ENCODE measurements at places on chromosomes 5 and 9. TPM values are rescaled to one million over a fixed set of nuclear protein-coding genes. Genes with fewer than 3 reads are reported as not detected.

Gene PCAT7
- not detected for total RNA-seq

Gene MAST4
- total RNA-seq = 7.1 TPM

Gene GABRA1
- not detected for total RNA-seq

Gene ARHGEF28
- total RNA-seq = not detected

Gene MAP1B
- not detected for total RNA-seq

Gene LCN9
- not detected for total RNA-seq

Gene INSL4
- total RNA-seq = not detected

Gene FAM151B
- not detected for total RNA-seq

Gene GPR151
- not detected for total RNA-seq

Gene IFNA13
- total RNA-seq = not detected

Gene SLC36A3
- total RNA-seq = not detected

Gene RLN2
- total RNA-seq = 2.2 TPM

DNA sequence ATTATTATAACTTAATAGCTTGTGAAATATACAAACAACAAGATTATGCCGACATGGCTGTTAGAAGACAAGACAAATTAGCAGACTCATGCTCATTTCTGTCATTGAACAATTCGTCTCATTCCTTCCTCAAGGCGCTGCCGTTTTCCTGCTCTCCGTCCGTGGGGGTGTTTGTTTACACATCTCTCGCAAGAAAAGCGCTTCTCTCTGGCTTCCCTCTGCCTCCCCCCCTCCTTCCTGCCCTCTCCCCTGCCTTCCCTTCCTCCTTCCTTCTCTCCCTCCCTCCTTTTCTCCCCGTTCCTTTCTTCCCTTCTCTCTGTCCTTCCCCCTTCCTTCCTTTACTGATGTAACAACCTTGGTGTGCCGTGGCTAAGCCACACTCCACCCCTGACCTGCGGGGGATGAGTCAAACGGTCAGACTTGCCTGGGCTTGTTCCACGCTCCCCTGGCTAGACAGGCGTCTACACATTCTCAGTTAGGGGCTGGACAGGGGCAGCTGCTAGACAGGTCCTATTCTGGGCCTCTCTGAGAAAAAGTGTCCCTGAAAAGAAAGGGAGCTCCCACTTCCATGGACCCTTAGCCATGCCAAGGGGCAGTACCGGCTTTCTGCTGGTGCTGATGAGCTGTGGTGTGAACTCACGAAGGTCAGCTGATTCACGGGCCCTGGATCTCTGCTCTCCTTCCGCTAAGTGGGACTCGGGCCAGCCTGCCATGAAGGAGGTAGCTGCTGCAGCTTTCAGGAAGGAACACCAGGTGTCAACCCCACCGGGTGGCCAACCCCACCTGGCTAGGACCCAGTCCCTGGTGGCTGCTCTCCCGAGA, 32.0 kb upstream of the SPTLC1 start:
- no peak for DNase-seq

GRCh38 chr9:4382722-4383317, 83.0 kb upstream of the GLIS3 start:
- DNase-seq = no peak

DNA sequence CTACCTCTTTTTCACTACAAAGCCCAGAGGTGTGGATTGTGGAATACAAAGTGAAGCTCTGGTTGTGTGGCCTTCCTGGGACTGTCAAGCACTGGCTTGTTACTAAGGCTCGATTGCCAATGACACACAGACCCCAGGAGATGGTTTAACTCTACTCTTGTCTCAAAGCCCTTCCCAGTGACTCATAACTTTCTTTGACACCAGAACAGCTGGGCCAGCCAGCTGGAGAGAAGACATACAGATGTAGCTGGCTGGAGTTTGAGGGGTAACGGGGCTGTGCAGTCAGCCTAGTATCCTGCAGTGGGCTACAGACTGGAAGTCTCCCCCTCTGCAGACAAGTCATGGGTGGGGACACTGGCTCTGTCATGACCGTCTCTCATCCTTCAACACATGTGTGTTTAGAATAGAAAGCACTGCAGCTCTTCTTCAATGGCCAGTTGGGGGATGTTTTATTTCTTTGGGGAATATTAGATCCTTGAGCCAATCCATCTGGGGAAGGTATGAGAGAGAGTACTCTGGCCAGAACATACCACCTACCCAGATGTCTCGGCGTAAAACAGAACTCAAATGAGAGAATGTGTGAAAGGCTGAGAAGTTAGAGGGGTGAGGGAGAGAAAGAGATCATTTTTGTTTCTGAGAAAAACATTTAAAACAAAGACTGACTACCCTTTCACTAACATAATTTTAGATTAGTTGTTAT, 53.3 kb downstream of the SEMA6A start:
- no peak for DNase-seq

GRCh38 chr5:138890644-138891043, 15.5 kb upstream of the LRRTM2 start:
- no peak for DNase-seq

DNA sequence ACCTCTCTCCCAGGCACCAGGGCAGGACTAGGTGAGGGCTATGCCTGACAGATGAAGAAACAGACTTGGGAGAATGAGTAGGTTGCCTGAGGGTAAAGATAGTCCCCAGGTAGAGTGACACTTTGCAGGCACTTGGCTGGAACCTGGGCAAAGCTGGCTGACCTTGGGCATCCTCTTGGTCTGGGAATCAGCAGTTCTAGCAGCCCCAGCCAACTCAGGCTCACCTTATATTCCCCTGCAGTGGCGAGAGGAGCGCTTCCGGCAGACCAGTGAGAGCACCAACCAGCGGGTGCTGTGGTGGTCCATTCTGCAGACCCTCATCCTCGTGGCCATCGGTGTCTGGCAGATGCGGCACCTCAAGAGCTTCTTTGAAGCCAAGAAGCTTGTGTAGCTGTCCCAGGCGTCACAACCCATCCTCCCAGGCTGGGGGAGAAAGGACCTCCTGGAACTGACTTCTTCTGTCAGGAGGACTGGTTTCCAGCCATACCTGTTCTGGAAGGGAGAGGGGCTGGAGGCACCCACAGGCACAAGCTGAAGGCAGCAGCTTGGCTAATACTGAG, 3.1 kb downstream of the TMED9 start:
- DNase-seq = no peak

DNA sequence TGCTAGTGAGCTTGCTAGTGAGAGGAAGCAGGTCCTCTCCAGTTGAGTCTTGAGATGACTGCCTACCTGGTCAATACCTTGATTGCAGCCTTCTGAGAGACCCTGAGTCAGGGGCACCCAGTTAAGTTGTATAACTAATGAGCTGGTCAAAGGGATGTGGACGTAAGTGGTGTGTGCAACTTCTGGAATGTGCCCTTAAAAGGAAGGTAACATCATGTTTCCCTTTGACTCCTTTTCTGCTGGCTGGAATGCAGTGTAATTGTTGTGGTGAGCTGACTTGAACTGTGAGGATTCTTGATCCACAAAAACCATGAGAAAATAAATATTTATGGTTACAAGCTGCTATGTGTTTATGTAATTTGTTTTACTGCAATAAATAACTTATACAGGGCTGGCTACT, 2.4 kb upstream of the SNX2 start:
- no peak for DNase-seq

- DNase-seq = no peak
Observed at GRCh38 chr5:35098214-35098613, 50.5 kb upstream of the AGXT2 start.

GRCh38 chr5:139090581-139090980, 107.6 kb downstream of the SIL1 start:
- DNase-seq = no peak

DNA sequence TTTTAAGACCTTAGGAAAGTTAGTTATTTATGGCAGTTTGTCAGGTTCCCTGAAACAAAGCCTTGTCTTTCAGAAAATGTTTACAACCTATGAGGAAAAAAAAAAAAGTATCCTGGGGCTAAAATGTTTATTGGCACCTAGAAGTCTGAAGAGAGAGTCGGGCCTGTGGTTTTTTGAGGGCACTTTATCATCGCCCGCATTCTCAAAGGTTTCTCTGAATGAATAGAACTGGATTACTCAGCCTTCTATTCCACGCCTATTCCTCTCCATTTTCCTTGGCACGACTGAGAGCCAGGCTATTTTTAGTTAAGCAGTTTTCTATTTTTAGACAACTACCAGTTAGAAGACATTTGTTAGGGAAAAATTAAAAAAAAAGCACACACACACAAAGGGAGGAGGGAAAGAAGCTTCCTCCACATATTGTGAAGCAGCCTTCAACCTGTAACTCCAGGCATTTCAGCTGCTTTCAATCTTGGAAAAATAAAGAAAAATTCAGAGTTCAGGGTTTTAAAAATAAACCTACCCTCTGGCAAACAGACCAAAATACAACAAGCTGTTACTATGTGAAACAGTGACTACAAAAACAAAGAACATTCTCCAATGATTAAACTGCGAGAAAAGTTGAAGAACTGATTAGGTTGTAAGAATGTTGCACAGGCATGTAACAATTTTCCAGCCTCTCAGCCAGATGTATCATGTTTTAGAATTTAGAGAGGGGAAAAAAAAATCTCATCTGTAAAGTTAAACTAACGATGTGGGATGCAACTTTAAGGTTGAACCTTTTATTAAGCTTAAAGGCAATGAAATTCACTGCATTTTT, 97.0 kb downstream of the MEF2C start:
- no peak for DNase-seq

- DNase-seq = no peak
Observed at GRCh38 chr5:174119468-174119881, 74.0 kb downstream of the NSG2 start.

DNA sequence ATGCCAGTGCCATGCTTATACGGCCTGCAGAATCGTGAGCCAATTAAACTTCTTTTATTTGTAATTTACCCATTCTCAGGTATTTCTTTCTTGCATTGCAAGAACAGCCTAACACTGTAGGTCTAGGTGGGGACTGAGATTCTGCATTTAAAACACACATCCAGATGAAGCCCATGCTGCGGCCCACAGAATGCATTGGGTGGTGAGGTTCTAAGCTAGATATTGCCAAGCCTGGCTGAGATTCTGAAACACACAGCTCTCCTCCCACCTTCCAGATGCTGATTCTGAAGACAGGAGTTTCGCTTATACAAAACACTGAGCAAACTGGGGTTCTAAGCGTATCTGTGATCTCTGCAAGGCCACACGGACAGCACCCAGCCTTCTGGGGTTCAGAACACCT, 75.1 kb downstream of the DAPK1 start:
- no peak for DNase-seq

DNA sequence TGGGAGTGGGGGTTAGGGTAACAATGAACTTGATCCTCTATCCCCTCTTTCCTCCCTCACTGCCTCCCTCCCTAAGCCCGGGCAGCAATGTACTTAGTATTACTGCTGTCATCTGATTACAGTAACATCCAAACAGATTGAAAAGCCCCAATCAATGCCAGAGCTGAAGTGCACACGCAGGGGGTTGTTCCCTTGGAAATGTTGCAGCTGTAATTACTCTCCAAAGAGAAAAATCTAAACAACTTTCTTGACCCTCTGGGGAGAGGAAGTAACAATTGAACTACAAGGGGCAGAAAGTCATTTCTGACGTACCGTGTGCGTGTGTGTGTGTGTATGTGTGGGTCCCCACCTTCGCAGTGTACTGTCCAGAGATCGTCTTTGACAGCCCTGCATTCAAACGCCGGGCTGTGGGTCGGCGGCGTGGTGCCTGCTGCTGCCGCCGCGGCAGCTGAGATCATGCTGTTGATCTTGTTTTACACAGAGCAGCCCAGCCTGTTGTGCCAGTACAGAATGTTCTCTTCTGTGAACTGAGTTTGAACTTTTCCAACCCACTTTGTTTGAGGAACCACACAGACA, 66.0 kb upstream of the KLF9 start:
- no peak for DNase-seq

- DNase-seq = no peak
Observed at GRCh38 chr5:114176356-114176755, 185.5 kb upstream of the KCNN2 start.

DNA sequence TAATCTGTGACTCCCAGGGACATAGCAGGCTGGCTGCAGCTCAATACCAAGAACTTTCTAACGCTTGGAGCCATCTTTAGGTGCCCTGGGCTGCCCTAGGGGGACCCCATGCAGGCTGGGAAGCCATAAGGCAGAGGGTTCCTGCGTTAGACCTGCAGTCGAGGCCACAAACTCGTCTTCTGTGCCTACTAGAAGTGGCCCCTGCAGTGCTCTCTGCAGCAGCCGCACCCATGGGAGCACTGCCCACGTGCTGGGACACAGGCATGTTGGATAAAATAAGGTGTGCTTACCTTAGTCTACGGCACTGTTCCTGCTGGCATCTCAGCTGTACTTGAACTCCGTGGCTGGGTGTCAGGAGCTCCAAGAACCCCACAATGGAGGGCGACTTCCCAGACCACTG, 9.4 kb downstream of the TOR1B start:
- DNase-seq = no peak
